ENCODE measurements at places on chromosomes 2 and 18.

DNA sequence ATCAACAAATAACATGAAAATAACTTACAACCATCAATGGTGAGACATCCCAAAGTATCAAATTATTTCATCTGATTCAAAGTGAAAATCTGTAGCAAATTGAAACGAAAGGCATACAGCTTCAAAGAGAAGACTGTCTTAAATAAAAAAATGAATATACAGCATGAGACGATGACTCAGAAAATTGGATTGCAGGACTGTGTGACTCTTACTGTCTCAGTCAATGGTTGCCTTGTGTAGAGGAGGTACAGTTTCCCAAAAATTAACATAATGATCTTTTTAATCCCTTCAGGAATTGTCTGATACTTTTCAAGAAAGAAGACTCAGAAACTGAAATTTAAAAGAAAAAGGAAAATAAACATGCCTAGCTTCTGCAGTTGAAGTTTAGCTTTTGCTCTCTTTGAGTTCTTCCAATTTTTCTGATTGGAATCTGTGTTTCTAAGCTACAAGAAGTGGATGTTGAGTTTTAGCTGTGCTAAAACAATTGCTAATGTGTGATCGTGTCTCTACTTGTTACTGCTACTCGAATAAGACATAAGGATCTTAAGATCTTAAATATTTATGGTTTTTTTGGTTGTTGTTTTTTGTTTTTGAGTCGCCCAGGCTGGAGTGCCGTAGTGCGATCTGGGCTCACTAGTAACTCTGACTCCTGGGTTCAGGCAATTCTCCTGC, 41.1 kb upstream of the EPB41L3 start:
- no peak for DNase-seq

GRCh38 chr2:191832668-191833067, 14.2 kb downstream of the CAVIN2 start:
- DNase-seq: no peak

DNA sequence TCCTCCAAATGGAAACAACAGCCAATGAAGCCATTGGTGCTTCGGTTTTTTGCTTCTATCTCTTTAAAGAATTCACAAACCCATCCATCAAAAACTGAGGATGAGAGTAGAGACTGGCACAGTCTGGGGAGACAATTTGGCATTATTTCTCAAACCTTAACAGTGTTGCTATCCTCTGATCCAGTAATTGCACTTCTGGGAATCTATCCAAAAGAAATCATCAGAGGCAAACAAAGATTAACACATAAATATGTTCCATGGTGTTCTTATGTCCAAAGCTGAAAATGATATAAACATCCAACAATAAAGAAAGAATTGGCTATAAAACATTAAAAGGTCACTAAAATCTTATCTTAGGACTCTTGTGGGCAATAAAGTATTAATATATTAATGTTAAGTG, 35.1 kb downstream of the REEP1 start:
- DNase-seq: no peak

DNA sequence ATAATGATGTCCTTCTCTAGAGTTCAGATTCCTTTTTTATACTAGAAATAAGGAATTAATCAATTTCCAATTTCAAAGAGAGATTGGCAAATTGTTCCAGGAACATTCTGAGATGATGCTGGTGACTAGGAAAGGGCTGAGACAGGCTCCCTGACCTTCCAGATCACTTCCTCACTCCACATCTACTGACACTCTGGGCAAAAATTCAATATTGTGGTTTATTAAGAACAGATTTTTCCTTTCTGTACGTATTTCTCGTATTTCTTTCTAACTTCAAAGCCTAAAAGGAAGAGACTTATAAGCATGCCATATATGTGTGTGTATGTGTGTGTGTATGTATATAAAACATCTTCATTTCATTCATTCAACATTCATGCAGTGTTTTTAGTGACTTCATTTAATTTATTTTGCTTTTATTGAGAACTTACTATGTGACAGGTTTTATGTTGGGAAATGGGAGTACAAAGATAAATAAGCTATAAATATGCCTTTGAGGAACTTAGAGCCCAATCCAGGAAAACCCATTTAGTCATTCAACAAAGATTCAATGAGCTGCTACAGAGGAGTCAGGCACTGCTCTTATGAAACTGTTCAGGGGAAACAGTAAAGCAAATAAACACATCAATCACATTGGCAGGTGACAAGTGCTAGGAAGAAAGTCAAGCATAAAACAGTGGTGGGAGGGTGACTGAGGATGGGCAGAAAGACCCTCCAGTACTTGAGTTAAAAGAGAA, 137.9 kb downstream of the RDH14 start:
- DNase-seq: no peak
